ENCODE measurements at places on chromosomes 4 and X.

- DNase-seq = no peak
Measured at GRCh38 chr4:27276307-27277073, 415.8 kb downstream of the STIM2 start.

DNA sequence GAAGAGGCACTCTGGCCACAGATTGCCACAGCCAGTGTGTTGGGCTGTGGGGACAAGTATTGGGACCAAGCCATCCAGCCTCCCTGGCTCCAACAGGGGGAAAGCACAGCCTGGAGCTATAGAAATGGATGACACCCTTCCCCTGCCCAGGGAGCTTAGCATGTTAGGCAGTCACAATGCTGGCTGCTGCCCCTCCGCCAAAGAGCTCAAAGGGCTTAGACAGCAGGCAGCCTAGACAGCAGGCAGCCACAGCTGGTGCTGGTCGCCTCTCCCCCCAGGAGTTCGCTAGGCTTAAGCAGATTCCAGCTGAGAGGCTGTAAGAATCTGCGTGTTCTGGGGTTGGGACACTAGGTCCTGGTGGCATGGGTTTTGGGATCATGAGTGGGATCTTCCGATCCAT lies 94.5 kb upstream of the MXRA5 start:
- no peak for DNase-seq

DNA sequence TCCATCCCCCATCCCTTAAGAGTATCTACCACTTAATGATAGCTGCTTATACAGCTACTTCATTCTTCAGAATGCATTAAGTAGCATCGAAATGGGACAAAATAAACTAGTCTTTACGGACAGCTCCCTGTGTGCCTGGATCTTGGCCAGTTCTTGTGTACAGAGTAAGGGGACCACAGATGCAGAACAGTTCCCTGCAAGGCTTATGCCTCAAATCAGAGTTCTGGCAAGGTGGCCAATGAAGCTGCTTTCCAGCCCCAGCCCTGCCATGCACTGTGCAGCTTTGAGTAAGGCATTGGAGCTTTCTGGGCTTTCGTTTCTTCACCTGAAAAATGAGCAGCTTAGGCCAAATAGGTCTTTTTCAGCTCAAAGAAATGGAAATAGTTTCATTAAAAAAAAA lies 14.2 kb downstream of the CLNK start:
- no peak for DNase-seq

DNA sequence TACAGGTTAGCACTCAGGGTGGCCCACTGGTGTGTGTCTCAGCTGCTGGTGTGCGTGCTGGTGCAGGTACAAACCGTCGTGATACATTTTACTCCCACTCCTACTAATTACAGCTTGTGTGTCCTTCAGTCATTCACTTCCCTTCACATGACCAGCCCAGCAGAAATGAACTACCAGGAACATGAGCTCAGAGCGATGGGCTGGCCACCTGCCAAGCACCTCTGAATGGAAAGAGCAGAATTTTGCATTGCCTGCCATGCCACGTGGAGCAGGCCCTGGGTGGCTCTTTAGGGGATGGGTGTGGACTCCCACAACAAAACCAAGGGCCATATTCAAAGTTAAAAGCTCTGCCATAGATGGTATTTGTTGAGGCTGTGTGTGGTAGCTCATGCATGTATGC lies 58.9 kb upstream of the PGM2 start:
- DNase-seq = no peak

DNA sequence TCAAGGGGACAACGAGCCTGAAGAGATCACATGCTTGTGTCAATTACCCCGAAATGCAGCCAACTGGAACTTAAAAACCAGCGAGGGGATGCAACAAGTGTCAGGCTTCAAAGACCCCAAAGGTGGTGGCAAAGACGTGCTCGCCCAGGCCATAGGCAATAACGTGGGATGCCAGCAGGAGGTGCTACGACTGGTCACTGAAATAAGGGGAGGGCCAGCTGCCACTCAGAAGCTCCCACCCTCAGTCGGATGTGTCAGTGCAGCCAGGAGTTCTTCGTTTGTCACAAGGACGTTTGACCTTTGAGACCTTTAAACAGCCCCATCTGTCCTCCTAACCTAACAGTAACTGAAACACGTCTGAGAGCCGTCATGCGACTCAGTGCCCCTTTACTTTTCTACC lies 556.8 kb upstream of the PCDH10 start:
- no peak for DNase-seq

GRCh38 chr4:82123934-82124333 lies 249.9 kb downstream of the HNRNPD start:
- no peak for DNase-seq

DNA sequence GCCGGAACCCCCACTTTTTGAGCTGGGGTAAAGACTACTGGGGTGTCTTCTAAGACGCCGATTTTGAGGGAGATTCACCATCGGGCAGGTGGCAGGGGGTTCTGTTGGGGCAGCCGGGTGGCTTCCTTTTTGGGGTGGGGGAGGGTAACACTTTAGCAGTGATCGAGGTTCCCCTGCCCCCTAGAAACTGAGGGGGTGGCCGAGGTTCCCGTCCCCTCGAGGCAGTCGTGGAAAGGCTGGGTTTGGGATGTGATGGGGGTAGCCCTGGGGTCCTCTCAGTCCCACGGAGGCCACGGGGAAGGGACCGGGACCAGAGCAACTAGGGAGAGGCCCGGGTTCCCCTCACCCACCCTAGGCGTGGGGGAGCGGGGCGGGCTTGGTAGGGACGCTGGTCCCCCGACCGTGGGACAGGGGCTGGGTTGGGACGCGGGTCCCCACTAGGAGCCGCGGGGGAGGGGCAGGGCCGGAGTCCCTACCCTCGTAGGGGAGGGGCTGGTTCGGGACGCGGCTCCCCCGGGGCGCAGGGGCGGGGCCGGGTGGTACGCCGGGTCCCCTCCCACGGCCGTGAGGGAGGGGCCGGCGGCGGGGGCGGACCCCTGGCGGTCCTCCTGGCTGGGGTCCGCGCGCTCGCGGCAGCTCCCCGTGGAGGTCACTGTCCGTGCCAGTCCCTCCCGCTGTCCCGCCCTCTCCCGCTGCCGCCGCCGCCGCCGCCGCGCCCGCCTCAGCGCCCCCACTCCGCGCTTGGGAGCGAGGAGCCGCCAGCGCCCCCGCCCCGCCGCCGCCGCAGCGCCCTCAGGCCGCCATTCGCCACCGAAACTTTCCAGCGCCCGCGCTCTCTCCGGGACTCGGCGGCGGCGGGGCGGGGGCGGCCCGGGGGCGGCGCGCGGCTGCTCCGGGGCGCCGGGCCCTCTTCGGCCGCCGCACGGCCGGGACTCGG lies at the start of gene TBL1X:
TSS of gene TBL1X (plus strand) at position 624 of the 937 bp plus-strand sequence. CDS start 188,529 bp downstream, outside the sequence.
- no peak for DNase-seq
